Kidney epithelial cell (primary cell): ENCODE measurements at places on chromosomes 2 and 18.
A peak's percentile ranks its signal among the peaks of the same experiment; 100 is the strongest.

GRCh38 chr2:240970104-240970503 lies 28.3 kb upstream of the SNED1 start:
- no peak for DNase-seq

- no peak for DNase-seq
Measured at GRCh38 chr2:25085761-25086560, 44.1 kb downstream of the EFR3B start.

DNA sequence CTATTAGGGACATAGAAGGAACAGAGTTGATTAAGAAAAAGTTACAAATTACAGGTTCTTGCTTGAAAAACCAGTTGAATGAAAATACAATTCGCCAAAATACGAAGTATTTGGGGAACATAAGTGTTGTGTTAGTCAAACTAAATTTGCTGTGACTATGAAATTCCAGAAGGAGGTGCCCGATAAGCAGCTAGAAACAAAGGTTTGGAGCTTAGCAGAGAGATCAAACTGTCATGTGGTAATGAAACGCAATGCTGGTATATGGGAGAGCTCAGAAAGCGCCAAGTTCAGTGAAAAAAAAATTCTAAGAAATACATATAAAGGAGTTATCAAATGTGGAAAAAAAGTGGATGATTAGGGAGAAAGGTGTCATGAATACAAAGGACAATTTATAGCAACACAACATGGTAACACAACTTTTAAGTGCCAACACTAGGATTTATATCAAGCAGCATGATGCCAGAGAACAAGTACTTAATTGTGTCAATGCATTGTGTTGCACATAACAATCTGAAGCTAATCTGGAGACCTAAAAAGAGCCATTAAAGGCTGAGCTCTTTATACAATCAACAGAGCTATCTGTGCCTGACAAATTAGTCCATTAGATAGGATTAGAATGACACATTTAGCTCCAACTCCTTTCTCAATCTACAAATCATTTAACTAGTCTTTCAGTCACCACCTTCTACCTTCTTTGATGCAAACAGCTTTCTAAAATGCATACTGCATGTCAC lies 31.2 kb downstream of the SMAD2 start:
- no peak for DNase-seq

GRCh38 chr2:104028061-104028460 lies 825.9 kb upstream of the POU3F3 start:
- DNase-seq: no peak

GRCh38 chr2:230737791-230738226 lies 25.2 kb downstream of the CAB39 start:
- no peak for DNase-seq

- no peak for DNase-seq
Measured at GRCh38 chr2:238872026-238872425, 24.1 kb downstream of the TWIST2 start.

DNA sequence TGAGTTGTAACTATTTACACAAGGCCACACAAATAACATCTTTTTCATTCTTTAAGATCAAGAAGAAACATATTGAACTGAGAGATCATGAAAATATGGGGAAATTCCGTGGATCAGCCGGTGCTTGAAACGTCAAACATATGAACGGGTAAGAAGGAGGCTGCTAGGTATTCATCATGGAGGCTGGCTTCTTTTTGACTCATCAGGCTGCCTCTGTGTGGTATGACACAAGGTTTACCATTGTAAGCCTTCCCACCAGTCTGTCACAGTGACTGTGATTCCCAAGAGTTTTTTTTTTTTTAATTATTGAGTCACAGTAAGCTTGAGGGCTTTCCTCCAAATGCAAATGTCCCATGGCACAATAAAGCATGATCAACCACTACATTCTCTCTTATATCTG lies 506.9 kb downstream of the BCL11A start:
- no peak for DNase-seq

GRCh38 chr2:20483194-20483895 lies 36.5 kb downstream of the RHOB start:
- DNase-seq: no peak

GRCh38 chr18:38966841-38967240 lies 1401.2 kb upstream of the CELF4 start:
- DNase-seq: peak; percentile 23

GRCh38 chr2:46769809-46770208 lies 145.8 kb downstream of the MCFD2 start:
- no peak for DNase-seq
